ENCODE measurements at places on chromosomes 7 and 10. TPM values are rescaled to one million over a fixed set of nuclear protein-coding genes. Genes with fewer than 3 reads are reported as not detected.

- DNase-seq: no peak
Observed at GRCh38 chr10:74187237-74187636, 36.2 kb downstream of the ADK start.

DNA sequence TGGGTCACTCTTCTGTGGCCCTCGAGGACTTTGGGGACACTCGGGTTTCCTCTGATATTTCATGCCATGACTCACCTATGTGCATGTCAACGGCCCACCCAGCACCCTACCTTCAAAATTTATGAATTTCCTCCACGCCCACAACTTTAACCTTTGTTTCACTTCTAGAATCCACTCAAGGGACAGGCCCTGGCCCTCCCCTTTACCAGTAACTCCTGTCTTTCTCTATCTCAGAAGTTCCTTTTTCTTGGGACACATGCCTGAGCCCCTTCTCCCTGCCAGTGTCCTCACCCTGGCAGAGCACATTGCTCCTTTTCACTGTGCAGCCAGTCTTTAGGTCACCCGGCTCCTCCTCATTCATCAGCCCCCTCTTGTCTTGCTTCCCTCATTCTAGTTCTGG lies 282.5 kb upstream of the KLF6 start:
- DNase-seq: no peak

- no peak for DNase-seq
Observed at GRCh38 chr7:30796105-30796869, 25.1 kb downstream of the MINDY4 start.

GRCh38 chr7:159093351-159093971 lies 51.2 kb downstream of the VIPR2 start:
- DNase-seq: no peak

The CYP3A7 gene
- total RNA-seq: not detected

DNA sequence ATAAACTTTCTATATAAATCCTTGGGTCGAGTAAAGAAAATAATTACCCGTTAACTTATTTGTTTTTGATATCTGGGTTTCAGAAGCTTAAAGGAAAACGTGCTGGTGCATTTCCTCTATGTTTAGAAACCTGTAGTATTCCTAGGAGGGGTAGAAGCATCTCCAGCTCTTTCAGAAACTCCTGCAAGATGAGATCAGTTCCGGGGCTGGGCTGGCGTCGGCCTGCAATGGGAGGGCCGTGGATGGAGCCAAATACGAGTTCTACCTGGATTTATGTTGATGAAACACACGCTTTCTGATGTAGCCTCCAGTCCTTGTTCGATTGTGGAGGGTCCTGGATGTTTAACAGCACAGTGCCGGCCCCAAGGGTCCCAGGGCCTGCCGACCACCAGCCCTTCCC lies 35.8 kb upstream of the DIP2C start:
- no peak for DNase-seq

DNA sequence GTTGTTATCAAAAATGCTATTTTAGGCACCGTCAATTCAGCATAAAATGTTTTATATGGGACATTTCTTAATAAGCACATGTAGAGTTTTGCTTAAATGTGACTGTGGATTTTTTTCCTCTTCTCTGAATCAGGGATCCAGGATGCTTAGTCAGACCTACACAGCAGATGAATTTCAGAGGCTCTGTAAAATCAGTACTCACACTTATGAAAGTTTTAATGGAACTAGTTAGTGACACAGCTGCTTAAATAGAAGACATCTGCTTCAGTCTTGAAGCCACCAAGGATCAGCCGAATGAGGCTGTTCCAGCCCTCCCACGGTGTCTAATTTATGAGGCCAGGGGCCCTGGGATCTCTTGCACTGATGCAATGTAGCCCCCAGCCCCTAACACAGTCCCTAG lies 136.0 kb downstream of the MYOF start:
- DNase-seq: no peak

The ADAM22 gene
- total RNA-seq: 1.1 TPM

DNA sequence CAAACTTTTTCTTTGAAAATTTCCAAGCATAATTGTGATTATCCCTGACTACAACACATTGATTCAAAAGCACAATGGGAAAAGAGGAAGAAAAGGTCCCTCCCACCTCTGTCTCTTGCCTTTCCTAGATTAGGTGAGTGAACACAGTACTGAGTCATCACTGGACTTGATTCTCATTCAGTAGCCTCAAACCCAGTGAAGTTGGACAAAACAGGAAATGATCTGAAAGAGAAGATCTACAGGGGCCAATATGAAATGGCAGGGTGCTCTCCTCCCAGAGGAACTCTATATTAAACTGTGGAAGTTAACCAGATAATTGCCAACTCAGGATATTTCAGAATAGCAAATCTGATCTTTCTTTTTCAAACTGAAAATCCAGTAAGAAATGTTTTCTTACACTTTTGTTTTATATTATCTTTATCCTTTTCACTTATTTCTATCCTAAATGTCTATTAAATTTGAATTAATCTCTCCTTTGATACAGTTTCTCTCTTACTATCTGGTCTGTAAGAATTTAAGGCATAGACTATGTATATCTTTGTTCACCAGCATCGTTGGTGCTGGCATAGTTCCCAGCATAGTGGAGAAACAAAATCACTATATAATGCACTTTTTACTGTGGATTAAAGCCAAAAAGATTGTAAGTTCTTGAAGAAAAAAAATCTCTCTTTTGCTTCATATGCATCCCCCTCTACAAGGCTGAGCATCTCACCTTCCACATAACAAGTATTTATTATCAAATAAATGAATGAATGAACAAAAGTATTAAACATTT lies 41.4 kb upstream of the IKZF1 start:
- no peak for DNase-seq
